ENCODE measurements at places on chromosomes 12 and 14.

DNA sequence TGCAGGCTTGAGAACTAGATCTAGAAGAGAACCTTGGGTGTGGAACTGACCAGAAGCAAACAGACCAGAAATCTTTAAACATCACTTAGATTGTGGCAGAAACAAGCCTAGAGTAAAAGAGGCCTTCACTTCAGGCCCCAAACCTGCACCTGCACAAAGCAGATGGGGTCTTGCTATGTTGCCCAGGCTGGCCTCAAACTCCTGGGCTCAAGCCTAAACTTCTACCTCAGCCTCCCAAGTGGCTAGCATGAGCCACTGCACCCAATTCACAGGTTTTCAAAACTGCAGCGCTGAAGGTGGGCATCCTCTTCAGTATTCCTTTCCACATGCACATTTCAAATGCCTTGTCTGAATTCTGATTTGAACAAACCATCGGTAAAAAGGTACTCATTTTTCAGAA, 19.9 kb downstream of the MOK start:
- no peak for DNase-seq

GRCh38 chr12:47991106-47992061, 12.9 kb downstream of the COL2A1 start:
- no peak for DNase-seq

DNA sequence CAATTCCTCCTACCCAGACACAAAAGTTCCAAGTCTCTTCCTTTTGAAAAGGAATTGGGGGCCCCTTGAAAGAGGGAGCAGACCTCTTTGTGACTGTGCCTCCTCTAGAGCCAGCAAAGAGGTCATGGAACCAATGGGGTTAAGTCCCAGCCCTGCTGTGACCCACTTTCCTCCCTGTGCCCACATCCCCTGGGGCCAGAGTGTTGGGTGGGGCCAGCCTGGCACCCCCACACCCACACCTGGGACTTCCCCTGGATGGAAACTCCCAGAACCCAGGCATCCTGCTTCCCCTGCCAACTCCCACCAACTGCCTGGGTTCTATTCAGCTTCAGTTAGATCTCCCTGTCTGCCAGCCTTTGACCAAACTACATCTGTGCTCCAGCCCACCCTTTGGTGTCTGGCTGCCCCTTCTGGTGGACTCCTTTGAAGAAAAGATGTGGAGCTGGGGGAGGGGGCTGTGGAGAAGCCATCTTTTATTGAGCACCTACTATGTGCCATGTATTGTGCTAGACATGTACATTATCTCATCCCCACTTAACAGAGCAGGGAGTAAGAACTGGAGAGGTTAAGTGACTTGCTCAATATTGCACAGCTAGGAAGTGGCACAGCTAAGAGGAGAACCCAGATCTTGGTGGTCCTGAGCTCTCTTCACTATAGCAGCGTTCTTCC, 4.6 kb upstream of the RARG start:
- no peak for DNase-seq

- DNase-seq = no peak
These were observed 17.1 kb downstream of the BCAT1 start for GRCh38 chr12:24931666-24932405.

- DNase-seq = no peak
These were observed 7.1 kb downstream of the ZFP36L1 start for GRCh38 chr14:68785534-68786490.

GRCh38 chr12:72057330-72057914, 118.8 kb downstream of the TPH2 start:
- peak; percentile 20 for DNase-seq
